ENCODE measurements at places on chromosomes 1 and 21.

- peak; percentile 6 for DNase-seq
Measured at GRCh38 chr1:236284291-236284721, 2.5 kb upstream of the ERO1B start.

DNA sequence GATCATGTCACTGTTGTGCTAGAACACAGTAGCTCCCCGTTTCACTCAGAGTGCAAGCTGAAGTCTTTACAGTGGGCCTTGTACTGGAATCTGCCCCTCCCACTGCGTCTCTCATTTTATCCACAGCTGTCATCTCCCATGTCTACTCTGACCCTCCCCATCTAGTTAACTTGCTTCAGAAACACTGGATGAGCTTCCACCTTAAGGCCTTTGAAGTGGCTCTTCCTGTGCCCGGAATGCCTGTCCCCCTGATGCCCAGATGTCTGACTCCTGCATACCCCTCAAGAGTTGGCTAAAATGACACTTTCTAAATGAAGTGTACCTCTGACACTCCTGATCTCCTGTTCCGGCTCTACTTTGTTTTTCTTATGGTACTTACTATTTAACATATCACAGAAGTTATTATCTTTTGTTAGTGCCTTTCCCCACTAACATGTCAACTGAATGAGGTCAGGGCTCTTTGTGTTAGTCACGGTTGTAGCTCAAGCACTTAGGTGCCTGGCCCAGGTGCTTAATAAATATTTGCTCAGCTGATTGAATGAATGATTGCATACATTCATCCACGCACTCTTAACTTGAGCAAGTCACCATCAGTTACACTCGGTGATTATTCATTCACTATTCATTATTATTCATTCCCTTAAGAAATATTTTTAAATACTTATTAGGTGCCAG lies 13.3 kb downstream of the ARV1 start:
- no peak for DNase-seq

DNA sequence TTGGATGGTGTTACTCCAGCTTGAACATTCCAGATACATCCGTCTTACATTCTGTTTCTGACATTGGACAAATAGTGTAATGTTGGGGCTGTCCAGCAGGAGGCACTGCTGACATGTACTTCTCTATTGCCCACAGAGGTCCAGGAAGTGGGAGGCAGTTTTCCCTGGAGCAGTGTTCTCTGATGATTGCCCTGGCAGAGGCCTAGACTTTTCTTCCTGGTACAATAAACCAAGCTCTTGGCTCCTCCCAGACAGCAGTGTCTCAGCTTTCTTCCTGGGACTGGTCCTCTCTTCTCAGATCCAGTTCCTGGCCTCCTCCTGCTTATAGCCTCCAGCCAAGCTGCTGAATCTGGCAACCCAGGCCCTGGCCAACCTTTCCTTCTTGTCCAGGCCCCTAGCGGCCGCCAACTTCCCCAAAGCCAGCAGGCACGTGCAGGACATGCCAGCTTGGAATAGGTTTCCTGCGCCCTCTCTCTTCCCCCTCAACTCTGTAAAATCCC lies 14.9 kb upstream of the IFNLR1 start:
- peak; percentile 72 for DNase-seq

DNA sequence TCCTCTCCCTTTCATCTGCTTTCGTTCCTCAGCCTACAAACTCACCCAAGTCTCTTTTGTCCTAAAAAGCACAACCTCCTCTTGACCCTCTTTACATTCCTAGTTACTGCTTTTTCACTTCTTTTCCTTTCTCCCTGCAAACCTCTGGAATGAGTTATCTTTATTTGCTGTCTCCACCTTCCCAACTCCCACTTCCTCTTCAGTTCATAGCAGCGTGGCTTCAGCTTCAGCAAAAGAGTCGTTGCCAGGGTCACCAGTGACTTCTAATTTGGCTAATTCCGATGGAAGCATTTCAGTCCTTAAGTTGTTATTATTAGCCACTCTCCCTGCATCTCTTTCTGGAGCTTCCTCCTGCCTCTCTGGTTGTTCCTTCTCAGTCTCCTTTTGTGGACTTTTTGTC lies 6.2 kb upstream of the TMEM54 start:
- DNase-seq: no peak

- DNase-seq: no peak
Measured at GRCh38 chr1:6445062-6445763, 20.6 kb downstream of the ESPN start.

DNA sequence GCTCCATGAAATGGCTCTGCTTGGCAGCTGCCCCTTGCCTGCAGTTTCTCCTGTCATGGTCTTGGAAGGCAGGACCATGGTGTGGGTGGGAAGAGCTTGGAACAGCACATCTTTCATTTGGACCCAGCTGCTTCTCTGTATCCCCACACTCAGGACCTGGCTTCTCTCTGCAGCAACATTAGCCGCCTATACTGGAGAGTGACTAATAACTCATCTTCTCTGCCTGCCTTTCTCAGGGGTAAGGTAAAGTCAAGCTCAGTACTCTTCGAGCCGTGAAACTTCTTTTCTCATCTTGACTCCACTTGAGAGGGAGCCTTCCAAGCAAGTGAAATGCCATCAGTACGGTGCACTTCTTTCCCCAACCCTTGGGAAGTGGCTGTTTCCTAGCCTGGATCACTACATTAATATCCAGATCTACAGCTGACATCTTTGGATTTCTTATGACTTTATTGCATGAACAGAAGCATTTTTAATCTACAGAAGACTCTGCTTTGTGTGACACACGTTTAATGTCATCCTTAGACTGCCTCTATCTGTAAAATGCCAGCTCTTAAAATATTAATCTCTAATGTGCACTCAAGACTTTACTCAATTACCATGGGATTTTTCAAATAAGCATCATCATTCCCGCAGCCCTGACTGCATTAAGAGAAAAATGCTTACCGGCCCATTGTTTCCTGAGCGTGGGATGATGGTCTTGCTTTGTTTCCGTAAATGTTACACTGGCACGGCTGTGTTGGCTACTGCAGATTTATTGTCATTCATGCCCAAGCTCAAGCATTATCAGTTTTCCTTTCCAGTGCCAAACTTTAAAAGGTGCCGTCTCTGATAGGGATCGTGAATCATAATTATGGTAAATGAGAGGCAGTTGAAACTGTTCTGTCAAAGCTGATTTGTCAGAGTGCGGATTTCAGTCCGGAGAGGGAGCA lies 242.9 kb downstream of the HHAT start:
- no peak for DNase-seq

DNA sequence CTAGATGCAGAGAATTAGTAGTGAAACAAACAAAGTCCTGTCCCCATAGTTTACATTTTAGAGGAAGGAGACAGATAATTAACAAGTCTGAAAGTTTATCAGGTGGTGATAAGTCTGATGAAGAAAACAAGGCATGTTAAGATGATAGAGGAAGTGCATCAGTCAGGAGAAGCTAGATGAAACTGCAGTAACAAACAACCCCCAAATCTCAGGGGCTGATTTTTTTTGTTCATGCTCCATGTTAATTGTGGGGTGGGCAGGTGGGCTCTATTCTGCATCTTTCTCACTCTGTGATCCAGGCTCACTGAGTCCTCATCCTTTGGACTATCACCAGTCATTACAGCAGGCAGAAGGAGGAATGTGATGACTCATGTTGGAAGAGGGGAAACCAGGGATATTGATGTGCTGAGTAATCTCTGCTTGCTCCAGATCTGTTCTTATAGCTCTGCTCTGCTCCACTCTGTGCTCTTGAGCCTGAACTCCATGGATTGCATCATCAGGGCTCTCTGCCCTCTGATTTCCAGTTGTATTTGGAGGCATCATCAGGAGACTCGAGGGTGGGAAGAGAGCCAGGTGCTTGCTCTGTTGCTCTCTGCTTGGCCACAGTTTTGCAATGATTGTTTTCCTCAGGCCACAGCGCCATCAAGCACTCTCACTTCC lies 166.9 kb downstream of the IER5 start:
- no peak for DNase-seq

DNA sequence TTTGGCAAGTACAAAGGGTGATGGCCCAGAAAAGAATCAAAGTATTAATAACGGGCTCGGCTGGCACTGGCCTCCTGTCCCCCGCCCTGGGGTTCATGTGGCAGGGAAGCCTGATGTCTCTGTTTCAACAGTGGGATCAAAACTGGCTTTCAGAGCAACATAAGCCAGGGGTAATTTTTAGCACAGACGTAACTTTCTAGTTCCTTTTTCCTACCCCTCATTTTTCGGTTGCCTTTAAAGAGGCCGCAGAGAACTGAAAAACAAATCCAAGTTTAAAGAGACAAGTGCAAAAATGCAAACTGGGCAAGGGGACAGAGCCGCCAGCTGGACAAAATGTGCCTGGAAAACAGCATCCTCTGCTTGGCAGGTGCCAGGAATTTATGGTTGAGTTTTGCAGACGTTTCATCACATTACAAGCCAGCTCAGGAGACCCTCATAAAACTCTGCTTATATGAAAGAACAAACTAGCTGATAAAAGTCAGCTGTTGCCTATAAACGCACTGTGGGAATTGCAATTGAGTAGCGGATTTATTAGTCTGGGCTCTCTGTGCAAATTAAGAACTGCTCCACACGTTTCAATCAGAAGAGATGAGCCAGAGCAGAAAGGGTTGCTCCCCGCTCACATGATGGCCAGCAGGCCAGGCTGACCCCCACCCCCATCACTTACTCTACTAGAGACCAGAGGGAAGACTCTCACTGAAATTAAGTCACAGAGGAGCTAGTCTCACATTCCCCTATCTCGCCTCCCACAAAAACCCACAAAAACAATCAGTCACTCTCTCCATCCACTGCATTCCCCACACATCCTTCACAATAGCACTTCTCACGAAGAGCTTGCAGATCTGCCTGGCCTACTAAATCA lies 15.8 kb upstream of the CDCA8 start:
- peak; percentile 90 for DNase-seq

GRCh38 chr1:153355445-153356071 lies 2.1 kb upstream of the S100A9 start:
- DNase-seq: peak; percentile 25

DNA sequence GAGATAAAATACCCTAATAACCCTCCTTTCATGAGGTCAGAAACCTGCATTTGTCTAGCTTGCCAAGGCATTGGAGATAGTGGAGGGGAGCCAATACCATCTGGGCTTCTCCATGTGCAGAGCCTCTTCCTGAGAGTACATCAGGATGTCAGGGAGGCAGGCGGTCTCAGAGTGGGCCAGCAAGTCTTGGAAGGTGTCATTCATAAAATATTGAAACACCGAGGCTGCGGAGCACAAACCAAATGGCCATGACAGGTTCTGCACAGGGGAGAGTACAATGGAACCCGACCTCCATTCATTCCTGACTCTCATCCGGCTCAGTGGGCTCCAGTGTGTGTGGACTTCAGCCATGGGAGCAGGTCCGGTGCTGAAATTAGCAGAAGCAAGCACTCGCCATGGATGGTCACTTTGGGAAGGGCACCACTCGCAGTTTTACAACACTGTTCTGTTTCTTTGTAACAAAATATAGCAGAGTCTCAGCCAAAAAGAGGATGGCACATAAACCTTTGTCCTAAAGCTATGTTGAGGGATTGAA lies 446.6 kb downstream of the SIPA1L2 start:
- no peak for DNase-seq

GRCh38 chr1:234606784-234607108 lies 3.2 kb downstream of the IRF2BP2 start:
- DNase-seq: no peak

DNA sequence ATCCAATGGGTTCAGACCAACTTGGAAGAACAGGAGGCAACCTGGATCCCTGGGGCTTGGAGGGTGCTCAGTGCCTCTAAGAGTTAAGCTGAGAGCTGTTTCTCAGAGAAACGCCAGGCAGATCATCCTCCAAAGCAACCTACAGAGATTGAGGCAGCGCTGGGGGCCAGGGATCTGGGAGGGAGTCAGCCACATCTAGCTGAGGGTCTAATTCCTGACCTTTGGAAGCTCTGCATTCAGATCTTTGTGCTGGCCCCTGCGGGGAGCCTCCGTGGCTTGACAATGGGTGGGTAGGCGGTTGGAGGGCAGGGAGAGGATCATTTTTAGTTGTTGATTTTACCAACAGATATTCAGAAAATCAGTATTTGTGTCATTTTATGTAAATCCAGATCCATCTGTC lies 79.3 kb downstream of the DDX20 start:
- no peak for DNase-seq

- DNase-seq: no peak
Measured at GRCh38 chr1:48500541-48501450, 28.8 kb upstream of the SPATA6 start.

DNA sequence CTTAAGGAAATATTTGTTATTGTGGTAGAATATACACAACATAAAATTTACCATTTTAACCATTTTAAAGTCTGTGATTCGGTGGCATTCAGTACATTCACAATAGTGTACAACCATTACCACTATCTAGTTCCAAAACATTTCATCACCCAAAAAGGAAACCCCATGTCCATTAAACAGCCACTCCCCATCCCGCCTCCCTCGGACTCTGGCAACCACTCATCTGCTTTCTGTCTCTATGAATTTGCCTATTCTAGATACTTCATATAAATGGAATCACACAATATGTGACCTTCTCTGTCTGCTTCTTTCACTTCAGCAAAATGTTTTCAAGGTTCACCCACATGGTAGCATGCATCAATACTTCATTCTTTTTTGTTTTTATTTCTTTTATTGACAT lies 51.3 kb downstream of the PTP4A2 start:
- DNase-seq: no peak

GRCh38 chr1:68327414-68327813 lies 95.1 kb upstream of the WLS start:
- no peak for DNase-seq

- DNase-seq: no peak
Measured at GRCh38 chr1:202645097-202645476, 65.2 kb downstream of the SYT2 start.

- DNase-seq: peak; percentile 65
Measured at GRCh38 chr1:200890818-200891773, 3.6 kb upstream of the INAVA start.

- DNase-seq: no peak
Measured at GRCh38 chr1:183569801-183570200, 20.5 kb downstream of the NCF2 start.

DNA sequence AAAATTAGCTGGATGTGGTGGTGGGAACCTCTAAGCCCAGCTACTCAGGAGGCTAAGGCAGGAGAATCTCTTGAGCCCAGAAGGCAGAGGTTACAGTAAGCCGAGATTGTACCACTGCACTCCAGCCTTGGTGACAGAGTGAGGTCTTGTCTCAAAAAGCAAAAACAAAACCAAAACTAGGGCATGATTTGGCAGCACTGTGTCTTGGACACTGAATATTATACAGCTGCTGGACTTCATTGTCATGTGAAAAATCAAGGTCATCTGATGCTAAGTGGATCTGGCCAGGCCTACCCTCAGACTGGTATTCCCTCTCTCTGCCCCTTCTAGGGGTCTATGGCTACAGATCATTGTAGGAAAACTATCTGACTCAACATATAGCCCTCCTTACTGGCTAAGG lies 55.2 kb upstream of the MRPS6 start:
- DNase-seq: no peak

DNA sequence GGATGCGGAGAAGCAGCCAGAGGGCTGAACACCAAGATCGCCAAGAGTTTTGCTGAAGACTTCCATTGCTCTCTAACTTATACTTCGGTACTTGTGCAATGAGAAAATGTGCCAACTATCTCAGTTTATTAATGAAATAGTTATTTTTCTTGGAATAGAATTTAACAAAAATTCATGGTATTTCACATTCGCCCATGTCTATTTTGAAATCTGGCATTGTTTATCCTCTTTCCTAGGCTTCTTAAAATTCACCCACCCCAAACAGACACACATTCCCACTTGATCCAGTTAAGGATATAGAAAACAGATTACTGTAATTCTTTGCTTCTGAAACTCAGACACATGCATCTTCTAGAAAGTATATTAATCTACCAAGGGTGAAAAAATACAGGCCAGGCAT lies 56.3 kb upstream of the ADAMTS5 start:
- peak; percentile 10 for DNase-seq

- DNase-seq: no peak
Measured at GRCh38 chr1:179883040-179883744, 1.1 kb downstream of the TOR1AIP1 start.
